HFFc6 (cell line): ENCODE measurements at places on chromosomes 3 and 15. TPM values are rescaled to one million over a fixed set of nuclear protein-coding genes. Genes with fewer than 3 reads are reported as not detected.

Gene CDHR4
- total RNA-seq: 0.19 to 0.27 TPM in 2 of 3 replicates, not detected in the other

Gene SLC9C1
- total RNA-seq: not detected in 3 replicates

Gene OXSM
- total RNA-seq: 6.9 to 12.0 TPM (median 9.2 TPM) in 3 replicates

Gene GMNC
- 0.15 TPM in 1 of 3 replicates, not detected in the others for total RNA-seq

Gene RPL39L
- total RNA-seq: 9.4 to 19.7 TPM (median 13.9 TPM) in 3 replicates

Gene AMT
- 1.1 to 2.3 TPM (median 1.9 TPM) in 3 replicates for total RNA-seq

Gene CKMT1B
- total RNA-seq: not detected in 3 replicates

Gene SLC51A
- not detected in 3 replicates for total RNA-seq

Gene WDR49
- not detected in 2 replicates for total RNA-seq
